ENCODE measurements at places on chromosomes 6 and 20.

DNA sequence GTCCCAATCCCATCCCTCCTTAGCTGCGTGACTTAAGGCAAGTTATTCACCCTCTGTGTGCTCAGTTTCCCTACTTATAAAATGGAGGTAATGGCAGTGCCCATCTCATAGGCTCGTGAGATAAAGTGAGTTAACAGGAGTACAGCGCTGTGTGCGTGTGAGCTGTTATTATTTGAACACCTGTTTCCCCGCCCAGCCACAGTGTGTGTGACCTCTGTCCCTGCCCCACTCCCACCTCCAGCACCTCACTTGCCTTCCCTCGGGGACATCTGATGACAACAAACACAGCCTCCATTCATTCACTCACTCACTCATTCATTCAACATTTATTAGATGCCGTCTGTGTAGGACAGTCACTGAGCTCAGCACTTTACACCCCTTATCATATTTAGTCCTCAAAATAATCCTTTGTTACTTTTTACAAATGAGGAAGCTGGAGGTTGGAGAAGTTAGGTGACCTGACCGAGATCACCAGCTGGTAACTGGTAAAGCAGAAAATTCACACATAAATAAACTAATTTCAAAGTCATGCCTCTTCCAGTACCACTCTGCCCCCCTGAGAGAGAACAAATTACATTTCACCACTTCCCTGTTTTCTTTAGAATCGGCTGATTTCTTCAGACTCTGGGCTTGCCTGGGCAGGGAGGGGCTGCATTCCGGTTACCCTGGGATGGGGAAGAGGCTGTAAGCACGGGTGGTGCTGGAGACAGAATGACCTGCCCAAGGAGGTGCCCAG is 58.6 kb downstream of the CPNE5 start:
- no peak for DNase-seq

- no peak for DNase-seq
These were observed 43.7 kb upstream of the RAB23 start for GRCh38 chr6:57265755-57266221.

DNA sequence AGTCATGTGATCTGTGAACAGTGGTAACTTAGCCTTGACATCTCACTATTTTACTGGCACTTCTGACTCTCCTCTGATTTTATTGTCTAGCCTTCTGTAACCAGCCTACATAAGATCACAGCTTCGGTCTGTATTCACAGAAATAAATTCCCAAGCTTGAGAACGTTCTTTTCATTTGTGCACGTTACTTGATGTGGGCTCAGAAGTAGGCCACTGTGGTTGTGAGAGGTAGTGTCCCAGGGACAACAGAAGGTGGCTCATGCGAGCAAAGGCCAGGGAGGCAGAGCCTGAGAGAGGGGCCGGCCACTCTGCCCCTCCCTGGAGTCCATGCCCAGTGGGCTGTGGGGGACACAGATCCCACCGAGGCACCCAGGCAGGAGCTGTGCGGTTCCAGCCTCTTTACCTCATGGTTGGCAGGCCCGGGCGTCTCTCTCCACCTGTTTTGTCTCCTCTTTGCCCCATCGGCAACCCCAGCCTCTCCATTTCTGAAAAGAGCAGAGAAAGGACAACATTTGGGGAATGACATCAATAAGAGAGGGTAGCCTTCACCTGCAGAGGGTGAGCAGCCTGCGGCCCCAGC is 207.5 kb upstream of the CST7 start:
- no peak for DNase-seq

DNA sequence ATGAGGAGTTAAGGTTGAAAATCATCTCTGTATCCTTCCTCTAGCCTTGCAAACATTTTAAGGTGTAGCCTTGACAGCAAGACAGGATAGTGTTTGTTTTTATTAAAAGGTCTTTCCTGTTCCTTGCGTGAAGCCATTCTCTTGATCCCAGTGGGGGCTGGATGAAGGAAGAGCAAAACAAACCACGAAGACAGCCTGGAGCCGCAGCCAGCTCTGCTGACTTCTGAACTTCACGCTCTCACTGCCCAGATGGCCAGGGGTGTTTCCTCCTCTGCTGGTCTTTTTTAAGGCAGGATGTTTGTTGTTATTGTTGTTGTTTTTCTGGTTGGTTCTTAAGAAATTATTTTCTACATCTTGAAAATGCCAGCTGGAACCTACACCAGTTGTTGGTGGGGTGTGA is 156.4 kb downstream of the MTHFD1L start:
- DNase-seq, result no peak

GRCh38 chr6:84417260-84417659 is 189.8 kb upstream of the CEP162 start:
- no peak for DNase-seq

GRCh38 chr20:53692465-53693067 is 98.9 kb upstream of the ZNF217 start:
- DNase-seq, result no peak

GRCh38 chr6:78347191-78347916 is 520.0 kb upstream of the IRAK1BP1 start:
- DNase-seq, result no peak

GRCh38 chr20:8271727-8272126 is 139.7 kb downstream of the PLCB1 start:
- DNase-seq, result no peak

DNA sequence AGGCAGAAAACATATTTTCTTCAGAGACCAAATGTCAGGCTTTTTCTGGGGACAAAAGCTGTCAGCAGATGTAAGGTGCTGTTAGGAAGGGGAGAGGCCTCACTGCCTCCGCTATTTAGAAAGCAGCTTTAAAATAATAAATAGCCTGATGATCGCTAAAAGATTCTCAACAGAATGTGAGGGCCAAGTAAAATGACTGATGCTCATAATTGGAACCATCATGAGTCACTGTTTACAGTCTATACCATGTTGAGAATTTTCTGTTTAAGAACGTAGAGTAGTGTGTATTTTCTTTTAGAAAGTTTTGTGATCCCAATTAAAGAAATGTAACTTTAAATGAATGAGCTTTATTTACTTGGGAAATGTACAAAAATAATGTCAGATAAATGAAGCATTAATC is 220.0 kb downstream of the CLIC5 start:
- no peak for DNase-seq

GRCh38 chr20:56187534-56188165 is 60.9 kb upstream of the MC3R start:
- no peak for DNase-seq

DNA sequence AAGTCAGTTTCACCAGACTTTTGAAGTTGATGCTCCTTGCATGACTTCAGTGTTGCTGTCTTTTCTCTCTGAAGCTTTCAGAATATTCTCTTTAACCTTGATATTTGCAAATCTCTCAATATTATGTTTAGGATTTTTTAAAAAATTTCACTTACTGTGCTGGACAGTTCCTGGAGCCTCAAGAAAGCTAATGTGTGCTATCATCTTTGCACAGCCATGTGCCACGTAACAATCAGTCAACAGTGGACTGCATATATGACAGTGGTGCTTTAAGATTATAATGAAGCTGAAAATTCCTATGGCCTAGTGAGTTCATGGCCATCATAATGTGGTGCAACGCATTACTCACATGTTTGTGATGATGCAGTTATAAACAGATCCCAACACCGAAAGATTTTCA is 59.1 kb upstream of the OGFRL1 start:
- no peak for DNase-seq

GRCh38 chr6:140445474-140446004 is 1071.1 kb upstream of the CITED2 start:
- no peak for DNase-seq

- DNase-seq, result peak; percentile 57
These were observed at the start of gene NT5E for GRCh38 chr6:85449818-85450759. NT5E (plus strand) TSS chr6:85450083; CDS start chr6:85450140, 57 bp downstream.

DNA sequence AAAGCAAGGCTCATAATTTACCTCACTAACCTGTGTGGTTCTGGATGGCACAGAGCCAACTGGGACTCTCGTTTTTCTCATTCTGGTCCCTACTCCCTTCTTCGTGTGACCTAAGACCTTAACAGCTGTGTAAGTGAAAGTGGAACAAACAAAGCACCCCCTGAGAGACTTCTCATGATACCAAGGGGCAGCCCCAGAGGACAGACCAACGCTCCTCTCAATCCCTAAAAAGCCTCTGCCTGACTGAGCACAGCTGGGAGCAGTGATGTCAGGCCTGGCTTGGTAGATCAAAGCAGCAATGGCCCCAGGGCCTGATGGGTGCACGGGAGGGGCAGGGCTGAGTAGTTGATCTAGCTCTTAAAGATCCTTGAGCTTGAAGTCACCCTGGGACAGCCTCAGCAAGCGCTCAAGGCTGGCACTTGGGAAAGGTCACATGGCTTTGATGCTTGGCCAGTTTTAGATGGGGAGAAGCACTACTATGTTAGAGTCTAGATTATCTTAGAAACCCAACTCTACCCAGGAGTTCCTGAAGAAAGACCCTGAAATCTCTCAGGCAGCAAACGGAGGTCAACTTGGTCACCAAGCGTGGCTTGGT is 16.2 kb upstream of the TGM2 start:
- no peak for DNase-seq

GRCh38 chr6:125808060-125808459 is 17.3 kb downstream of the NCOA7 start:
- DNase-seq, result no peak

DNA sequence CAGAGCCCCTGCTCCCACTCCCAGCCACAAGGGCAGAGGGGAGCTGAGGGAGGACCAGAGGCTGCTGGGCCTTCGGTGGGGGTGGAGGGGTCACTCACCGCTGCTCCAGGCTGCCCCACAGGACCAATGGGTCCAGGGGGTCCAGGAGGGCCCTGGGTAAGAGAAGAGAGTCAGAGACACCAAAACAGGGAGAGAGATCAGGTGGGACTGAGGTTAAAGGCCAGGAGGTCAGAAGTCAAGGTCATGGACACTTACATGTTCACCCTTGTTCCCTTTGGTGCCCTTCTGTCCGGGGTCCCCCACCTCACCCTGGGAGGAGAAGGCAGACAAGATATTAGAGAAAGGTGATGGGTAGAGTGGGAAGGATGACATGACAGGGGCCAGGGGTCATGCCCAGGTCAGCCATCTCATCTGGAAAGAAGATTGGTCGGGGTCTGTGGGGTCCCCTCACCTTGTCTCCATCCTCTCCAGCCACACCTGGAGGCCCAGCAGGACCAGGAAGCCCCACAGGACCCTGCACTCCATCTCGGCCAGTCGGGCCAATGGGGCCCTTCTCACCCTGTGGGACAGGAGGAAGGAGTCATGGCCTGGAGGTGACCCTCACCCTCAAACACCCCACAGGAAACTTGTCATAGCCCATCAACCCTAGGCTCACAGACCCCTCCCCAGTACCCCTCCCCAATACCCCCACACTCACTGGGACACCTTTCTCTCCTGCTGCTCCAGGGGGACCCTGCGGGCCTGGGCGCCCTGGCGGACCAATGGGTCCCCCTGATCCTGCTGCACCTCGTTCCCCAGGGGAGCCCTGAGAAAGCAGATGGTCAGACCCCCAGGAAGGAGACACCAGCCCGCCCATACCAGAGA is 21.0 kb downstream of the COL11A2 start:
- DNase-seq, result no peak

GRCh38 chr6:36618366-36619355 is 24.5 kb downstream of the SRSF3 start:
- DNase-seq, result no peak

DNA sequence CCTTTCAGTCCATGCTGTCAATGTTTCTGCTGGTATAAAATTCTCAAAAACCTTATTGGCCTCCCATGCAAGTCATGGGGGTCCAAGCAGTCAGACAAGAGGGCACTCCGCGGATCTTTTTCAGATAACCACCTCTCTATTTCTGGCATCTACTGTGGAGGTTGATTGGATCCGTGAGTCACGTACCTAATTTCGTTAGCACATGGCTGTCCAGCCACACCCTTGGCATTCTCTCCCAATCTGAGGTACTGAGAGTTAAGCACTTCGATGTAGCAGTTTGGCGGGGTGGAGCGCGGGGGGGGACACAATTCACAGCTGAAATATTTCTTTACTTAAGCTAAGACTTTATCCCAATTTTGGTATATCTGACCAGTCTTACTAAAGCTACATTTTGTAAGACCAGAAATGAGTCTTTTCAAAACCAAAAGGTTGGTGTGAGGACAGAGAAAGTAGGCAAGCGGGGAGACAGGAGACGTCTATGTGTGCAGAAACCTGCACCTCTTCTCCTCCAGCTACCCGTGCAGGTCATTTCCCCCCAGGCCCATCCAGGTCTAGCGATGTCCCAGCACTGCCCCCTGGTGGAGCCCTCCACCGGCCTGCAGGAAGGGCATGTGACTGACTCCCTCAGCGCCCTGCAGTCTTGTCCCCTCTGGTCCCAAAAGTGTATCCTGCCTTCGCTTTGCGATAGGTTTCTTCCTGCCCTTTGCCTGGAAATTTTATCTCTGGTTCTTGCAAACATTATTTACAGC is 113.1 kb downstream of the ADAT2 start:
- DNase-seq, result peak; percentile 33

DNA sequence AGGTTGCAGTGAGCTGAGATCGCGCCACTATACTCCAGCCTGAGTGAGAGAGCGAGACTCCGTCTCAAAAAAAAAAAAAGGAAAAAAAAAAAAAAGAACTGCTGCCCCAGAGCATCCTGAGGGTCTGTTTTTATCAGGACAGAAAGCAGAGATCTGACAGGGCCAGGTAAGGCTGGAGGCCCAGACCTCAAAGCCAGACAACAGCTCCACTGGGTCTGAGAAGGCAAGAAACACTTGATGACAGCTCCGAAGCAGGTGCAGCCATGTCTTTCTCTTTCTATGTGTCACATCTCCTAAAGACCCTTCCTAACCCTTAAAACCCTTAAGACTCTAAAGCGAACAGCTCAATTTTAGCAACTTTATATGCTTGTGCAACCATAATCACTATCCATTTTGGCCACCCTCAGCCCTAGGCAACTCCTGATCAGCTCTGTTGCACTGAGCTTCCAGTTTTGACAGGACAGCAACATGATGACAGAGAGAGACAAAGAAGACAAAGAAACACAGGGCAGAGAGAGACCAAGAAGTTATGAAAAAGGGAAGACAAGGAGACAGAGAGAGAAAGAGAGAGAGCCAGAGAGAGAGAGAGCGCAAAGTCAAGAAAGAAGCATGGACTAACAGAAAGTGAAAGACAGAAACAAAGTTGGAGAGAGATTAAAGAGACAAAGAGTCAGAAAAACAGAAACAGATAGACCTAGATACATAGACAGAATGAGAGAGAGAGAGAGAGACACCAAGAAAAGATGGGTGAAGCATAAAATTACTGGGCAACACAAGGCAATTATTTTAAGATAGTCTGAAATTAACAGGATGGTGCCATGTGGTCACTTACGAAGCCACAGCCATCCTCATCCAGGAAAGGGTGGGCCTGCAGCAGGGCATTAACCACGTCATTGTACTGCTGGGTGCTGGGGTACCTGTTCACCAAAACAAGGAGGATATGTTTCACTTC is 39.2 kb downstream of the SAMD3 start:
- no peak for DNase-seq

DNA sequence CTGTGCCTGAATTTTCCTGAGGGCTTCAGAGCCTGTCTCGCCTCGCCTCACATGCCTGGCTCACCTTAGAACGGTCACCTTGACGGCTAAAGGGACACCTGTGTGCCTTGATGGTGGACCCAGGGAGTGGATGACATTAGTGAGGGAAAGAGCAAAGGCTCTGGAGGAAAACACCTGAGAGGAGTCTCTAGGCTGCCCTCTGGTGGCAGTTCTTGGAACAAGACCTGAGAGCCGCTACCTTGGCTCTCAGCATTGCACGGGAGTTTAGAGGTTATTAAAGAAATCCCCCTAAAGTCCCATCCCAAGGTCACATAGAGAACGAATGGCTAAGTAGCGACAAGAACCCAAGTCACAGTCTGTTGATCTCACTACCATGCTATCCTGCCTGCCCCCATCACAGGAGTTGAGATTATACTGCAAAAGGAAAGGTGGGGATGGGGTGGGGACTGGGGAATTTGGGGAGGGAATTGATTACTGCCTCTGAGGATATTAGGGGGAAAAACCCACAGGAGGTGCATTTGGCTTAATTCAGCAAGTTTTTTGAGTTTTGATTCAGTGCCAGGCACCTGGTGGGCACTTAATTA is 7.9 kb upstream of the CDSN start:
- DNase-seq, result peak; percentile 70

- DNase-seq, result no peak
These were observed 371.5 kb downstream of the SYNE1 start for GRCh38 chr6:152265651-152266050.
